ENCODE measurements at places on chromosomes 11 and 22.

DNA sequence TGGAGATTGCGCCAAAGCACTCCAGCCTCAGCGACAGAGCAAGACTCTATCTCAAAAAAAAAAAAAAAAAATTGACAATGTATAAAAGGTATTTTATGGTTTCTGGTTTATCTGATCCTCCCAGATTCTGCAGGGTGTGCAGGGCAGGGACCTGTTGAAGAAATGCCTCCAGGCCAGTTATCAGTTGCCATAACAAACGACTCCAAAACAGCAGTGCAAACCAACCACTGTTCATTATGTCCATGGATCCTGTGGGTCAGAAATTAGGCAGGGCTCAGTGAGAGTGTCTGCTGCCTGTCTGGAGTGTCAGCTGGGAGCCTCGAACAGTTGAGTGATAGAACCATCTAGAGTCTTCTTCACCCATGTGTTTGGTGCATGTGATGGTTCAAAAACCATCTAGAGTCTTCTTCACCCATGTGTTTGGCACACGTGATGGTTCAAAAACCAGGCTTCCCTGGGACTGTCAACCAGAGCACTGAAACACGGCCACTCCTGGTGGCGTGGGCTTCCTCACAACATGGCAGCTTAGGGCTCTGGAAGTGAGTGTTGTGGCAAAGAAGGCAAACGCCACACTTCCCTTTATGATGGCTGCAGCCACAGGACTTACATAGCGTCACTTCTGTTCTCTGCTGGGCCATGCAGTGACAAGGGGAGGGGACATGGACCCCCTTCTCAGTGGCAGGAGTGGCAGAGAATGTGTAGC, 115.1 kb upstream of the CRYBB3 start:
- DNase-seq: no peak

DNA sequence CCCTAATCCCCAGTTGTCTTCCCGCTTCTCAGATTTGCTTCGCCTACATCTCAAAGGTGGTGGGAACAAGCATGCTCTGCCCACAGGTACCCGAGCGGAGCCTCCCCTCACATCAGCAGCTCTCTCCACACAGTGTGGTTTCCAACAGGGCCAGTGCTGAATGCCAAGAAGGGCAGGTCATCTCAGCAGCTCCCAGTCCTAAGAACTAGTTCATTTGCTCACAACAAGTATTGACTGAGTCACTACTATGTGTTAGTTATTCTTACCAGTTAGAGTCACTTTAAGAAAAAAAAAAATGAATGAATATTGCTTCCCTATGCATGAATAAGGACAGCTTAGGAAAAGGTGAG, 66.2 kb downstream of the THAP12 start:
- DNase-seq: no peak

- no peak for DNase-seq
Measured at GRCh38 chr22:26457661-26458272, 25.8 kb downstream of the HPS4 start.

GRCh38 chr11:76705826-76706225, 35.3 kb upstream of the LRRC32 start:
- DNase-seq: no peak

DNA sequence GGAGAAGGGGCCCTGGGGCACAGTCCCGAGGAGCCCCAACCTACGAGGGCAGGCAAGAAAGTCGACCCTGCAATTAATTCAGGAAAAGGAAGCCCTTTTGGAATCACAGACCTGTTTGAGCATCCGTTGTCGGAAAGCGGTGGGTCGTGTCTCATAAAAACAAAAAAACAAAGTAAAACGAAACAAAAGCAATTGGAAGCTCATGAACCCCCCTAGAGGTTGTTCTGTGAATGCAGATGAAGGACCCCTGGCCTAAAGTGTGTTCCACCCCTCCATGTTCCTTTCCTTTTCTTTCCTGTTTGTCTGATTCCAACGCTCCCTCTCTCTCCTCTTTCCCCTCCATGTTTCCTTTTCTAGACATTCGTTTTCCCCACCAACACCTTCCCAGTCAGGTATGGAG, 203.7 kb downstream of the GRIK4 start:
- DNase-seq: no peak

- DNase-seq: no peak
Measured at GRCh38 chr11:8221046-8221723, 42.5 kb downstream of the LMO1 start.

GRCh38 chr22:19591568-19591967, 67.4 kb upstream of the CLDN5 start:
- DNase-seq: no peak

DNA sequence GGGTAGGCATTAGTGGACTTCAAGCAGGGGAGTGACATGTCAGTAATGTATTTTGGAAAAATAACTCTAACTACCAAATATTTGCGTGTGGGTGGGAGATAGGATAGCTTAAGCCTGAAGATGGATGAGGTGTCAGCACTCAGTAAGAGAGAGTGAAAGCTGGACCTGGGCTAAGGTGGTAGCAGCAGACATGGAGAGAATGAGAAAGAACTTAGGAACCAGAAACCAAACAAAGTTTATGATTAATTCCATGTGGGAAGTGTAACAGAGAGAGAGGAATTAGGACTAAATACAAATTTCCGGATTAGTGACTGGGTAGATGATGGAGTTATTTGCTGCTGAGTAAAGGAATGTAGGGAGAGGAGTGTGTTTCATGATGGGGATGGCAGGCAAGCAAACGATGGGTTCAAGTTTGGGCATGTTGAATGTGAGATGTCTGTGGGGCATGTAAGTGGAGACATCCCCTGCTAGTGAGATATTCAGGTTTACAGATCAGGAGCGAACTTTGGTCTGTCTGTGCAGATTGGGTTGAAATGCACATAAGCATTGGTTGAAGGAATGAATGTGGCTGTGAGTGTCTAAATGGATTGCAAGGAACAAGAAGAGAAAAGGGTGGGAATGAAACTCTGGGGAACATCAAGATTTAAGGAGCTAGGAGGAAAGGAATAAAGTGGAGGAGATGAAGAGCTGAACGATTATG, 185.6 kb upstream of the MTMR2 start:
- DNase-seq: no peak

GRCh38 chr22:41775338-41775737, 25.1 kb upstream of the CCDC134 start:
- no peak for DNase-seq

GRCh38 chr11:47375020-47375419, 3.3 kb downstream of the SPI1 start:
- no peak for DNase-seq

DNA sequence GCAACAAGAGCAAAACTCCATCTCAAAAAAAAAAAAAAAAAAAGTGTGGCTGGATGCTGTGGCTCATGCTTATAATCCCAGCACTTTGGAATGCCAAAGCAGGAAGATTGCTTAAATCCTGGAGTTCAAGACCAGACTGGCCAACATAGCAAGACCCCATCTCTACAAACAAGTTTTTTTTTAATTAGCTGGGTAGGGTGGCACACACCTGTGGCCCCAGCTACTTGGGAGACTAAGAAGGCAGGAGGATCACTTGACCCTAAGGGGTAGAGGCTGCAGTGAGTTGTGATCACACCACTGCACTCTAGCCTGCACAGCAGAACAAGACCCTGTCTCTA, 19.0 kb upstream of the FEZ1 start:
- DNase-seq: no peak

DNA sequence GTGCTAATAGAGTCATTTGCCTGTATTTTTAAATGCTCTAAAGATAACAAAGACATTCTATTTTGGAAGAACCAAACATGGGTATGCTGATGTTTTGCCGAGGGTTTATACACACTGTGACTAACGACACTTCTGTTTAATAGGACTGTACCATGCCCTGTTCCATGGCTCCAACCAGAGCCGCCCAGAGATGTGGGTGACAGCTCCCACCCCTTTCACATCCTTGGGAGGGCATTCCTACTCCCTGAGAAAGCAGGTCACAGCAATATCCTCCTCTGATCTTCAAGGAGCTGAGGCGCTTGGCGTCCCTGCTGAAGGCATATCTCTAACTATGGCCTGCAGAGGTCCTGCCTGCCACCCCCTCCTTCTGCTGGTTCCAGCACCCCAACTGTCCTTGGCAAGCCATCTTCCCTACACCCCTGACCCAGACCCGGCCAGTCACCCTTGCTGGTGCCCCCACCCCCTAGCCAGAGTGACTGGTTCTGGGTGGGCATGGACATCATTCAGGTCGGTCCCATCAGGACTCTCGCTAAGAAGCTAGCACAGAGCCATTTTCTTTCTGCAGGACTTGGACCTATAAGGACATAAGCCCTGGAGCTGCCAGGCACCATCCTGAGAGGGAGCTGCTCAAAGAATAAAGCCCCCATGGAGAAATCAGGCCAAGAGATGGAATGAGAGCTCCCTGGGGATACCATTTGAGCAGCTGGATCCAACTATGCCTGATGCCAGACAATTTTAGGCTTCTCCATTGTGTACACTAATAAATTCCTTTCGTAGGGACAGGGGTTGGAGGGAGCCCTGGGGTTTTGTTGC, 381.3 kb downstream of the CTTN start:
- DNase-seq: no peak

GRCh38 chr11:126838779-126839178, 161.8 kb downstream of the KIRREL3 start:
- DNase-seq: no peak

DNA sequence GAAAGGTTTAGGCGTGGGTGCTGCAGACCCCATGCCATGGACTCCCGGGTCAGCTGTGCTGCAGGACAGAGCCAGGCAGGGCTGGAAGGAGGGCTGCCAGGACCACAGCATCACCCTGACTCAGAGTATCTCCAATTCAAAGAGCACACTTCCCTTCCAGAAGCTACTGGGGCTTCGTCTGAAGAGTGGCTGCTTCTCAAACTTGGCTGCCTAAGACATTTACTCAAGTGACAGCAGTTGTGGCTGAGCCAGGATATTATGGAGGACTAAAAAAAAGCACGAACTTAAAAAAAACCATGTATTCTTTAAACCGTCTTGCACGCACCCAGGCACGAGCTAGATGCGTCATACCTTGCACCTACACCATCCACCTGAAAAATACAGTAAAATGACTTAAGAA, 13.0 kb upstream of the BID start:
- no peak for DNase-seq

DNA sequence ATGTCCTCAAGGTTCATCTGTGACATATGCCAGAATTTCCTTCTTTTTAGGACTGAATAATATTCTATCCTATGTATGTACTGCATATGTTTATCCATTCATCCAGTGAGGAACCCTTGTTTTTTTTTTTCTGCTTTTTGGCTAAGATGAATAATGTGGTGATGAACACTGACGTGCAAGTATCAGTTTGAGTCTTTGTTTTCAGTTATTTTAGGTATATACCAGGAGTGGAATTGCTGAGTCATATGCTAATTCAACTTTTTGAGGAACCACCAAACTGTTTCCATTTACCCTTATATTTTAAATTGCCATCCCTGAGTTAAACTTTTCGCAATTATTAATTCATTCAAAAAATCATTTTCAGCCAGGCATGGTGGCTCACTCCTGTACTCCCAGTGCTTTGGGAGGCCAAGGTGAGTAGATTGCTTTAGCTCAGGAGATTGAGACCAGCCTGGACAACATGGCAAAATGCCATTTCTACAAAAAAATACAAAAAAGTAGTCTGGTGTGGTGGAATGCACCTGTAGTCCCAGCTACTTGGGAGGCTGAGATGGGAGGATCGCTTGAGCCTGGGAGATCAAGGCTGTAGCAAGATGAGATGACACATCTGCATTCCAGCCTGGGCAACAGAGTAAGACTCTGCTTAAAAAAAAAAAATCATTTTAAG, 64.2 kb downstream of the MICAL2 start:
- DNase-seq: no peak

DNA sequence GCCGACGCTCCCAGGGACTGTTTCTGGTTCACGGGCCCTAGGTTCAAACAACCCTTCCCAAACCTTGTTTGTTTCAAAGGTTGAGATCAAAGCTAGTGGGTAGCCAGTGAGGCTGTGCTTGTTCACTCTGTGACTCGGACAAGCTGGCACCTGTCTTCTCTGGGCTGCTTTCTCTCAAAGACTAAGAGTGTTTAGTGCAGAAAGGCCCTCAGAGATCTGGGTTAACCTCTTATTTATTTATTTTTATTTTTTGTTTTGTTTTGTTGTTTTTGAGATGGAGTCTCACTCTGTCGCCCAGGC, 13.0 kb upstream of the MALAT1 start:
- no peak for DNase-seq

Measured in activated CD4-positive, alpha-beta T cell treated with anti-CD3 and anti-CD28 coated beads, Interleukin-2, amount 50 U/mL, for 24 hours (primary cell).